Tibial nerve (tissue), 4 donors: ENCODE measurements at places on chromosomes 3 and 15.

GRCh38 chr15:22806664-22807063 lies 20.2 kb downstream of the NIPA1 start:
- DNase-seq: no peak

DNA sequence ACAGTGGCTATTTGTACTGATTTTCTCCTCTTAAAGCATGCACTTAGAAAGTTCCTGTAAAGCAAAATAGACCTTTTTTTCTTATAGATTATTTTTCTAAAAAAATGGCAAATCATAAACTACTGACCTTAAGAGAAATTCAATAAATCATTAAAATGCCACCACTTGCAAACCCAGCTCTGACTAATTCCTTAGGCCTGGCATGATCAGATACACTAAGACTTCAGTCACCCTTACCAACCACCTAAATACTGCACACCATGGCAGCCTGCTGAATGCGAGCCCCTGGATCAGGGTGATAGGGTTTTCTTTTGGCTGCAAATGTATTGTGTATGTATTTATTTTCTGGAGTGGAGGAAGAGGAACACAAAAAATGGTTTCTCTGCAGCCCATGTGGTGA lies 370.6 kb upstream of the TBL1XR1 start:
- DNase-seq: no peak

DNA sequence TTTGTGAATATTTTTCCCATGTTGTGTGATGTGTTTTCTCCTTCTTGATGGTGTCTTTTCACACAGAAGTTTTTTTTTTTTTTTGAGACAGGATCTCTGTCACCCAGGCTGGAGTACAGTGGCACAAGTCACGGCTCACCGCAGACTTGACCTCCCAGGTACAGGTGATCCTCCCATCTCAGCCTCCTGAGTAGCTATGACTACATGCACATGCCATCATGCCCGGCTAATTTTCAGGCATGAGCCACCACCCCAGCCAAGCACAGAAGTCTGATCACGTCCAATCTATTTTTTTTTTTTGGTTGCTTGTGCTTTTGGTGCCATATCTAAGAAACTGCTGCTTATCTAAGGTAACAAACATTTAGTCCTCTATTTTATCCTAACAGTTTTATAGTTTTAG lies 24.6 kb downstream of the TOMM70 start:
- DNase-seq: no peak

- DNase-seq: no peak
These were observed 561.8 kb upstream of the MDFIC2 start for GRCh38 chr3:70874196-70874595.

DNA sequence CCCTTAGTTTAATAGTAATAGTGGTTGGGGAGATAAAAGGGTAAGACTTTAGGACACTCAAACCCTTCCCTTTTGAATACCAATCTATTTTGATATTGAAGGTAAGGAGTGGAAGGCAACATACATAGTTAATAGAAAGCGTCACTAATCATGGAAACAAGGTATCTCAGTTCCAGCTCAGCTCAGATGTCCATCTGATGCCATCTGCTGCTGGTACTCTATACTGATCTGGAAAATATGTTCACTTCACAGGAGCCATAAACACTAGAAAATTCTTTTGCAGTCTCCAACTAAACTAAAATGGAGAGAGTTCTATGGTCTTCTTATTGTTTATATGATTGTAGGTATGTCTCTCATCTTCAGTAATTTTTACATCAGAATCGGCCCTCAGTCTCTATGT lies 1777.1 kb downstream of the OTOL1 start:
- no peak for DNase-seq

DNA sequence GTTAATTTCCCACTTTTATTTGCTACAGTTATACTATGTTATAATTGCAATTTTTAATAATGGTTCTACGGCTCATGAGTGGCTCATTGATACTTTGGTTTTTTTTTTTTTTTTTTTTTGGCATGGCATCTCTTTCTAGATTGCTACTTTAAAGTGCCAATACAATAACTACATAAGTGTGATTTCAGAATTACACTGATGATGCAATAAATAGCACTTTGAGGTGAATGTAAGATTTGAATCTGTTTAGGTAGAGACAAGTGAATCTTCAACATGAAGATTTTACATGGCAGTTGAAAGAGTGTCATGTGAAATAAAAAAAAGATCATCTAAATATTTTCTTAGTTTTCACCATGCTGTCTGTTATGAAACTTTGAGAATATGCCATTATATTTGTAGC lies 75.7 kb downstream of the KBTBD8 start:
- no peak for DNase-seq

DNA sequence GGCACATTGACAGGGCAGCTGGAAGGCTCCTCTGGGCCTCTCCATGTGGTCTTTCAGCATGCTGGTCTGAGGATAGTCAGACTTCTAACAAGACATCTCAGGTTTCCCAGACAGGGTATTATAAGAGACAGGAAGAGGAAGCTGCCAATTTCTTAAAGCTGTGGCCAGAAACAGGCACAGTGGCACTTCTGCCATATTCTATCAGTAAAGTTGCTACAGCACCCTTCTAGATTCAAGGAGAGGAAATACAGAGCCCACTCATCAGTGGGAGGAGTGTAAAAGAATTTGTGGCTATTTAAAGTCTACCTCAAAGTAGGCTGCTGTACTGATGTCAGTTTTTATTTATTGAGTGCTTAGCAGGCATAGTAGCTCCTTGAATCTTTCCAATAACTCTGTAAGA lies 55.5 kb downstream of the BTD start:
- DNase-seq: no peak

GRCh38 chr3:174873832-174874657 lies 14.9 kb downstream of the NAALADL2 start:
- no peak for DNase-seq
